Forelimb muscle (tissue), 1 donor: ENCODE measurements at places on chromosomes 1 and 21. TPM values are rescaled to one million over a fixed set of nuclear protein-coding genes. Genes with fewer than 3 reads are reported as not detected.

DNA sequence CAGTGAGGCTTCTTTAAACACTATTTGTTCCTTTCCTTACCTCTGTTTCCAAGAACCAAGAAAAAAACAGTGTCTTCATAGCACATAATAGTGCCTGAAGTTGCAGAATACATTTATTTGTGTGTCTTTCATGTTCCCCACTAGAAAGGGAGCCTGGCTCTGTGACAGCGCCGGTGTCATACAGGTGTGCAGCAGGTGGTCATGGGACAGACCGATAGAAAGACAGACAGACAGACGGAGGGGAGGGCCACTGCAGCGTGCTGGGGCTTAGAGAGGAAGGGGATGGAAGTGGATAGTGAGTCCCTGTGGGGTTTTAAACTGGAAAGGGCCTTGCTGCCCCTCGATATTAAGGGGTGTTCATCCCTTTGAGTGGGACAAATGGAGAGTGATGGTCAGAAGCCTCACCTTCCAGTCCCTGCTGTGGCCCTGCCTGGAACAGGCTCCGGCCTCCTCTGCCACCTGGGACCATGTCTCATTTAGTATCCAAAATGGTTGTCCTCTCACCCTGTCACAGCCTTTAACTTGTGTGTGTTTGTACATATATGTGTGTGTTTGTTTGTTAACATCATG, 152.9 kb downstream of the PGBD5 start:
- no peak for DNase-seq

DNA sequence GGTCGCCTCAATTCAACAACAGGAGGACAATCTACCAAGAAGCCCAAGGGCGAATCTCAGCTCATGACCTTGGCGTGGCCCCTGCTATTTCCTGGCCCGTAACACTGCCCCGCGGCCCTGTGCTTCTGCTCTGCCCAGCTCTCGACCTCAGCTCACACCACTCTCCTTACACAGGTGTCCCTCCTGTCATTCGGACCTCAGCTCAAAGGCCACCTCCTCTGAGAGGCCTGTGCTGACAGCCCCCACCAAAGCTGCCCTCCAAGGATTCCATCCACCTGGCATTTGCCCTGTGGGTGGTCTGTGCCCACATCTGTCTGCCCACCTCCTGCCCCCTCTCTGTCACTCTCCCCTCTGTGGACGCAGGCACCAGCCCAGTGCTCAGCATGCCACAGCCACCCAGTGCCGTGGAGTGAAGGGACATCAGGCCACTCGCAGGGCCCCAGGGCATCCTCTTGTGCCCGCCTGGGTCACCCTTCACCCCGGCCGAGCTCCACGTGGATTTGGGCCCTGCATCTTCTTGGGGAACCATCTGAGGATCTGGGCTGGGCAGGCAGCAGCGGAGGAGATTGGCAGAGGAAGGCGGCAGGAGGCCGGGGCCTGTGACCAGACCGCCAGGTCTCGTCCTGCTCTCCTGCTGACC, 70.3 kb downstream of the DHRS3 start:
- DNase-seq, result no peak

GRCh38 chr1:202935844-202936243, 8.8 kb upstream of the KLHL12 start:
- DNase-seq, result no peak

GRCh38 chr1:41241354-41241748, 755 bp downstream of the SCMH1 start:
- no peak for DNase-seq

DNA sequence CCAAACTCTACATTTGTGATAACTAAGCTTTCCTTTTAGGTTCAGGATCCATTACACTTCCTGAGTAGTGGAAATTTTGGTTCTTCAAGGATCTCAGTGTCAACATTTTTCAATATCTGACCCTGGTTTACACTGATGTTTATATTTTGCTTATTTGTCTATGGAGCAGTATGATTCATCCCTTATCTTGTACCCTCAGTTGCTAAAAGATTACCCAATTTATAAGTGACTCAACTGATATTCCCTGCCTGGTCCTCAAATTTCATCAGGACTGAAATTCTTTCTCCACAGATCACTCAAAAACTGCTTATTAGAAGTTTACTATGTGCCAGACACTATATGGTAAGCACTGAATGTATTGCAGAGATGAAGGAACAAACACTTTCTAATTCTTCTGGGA, 139.1 kb upstream of the CHRM3 start:
- no peak for DNase-seq

GRCh38 chr1:232830661-232831060, 25.4 kb downstream of the MAP10 start:
- no peak for DNase-seq

- DNase-seq, result no peak
These were observed 26.6 kb downstream of the PROK1 start for GRCh38 chr1:110477445-110477957.

DNA sequence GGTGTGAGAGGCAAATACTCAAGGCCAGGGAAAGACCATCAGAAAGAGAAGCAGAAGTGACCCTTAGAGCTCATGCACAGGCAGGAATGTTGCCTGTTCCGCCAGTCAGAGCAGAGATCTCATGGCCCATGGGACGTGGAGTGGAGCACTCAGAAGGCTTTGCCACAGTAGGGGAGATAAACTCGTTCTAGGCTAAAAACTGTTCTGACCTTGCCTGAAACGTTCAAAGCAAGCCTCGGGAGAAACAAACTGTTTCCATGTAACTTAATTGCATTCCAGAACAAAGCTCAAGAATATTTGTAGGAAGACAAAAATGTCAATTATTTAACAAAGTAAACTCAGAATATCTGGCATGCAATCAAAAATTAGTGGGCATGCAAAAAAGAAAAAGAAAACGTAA, 20.7 kb upstream of the SLC19A1 start:
- no peak for DNase-seq

- DNase-seq, result no peak
These were observed at the start of gene RNF207 for GRCh38 chr1:6205849-6206519. TSS of gene RNF207 (plus strand) at chr1:6206119. CDS start at chr1:6206536, 417 bp downstream.

DNA sequence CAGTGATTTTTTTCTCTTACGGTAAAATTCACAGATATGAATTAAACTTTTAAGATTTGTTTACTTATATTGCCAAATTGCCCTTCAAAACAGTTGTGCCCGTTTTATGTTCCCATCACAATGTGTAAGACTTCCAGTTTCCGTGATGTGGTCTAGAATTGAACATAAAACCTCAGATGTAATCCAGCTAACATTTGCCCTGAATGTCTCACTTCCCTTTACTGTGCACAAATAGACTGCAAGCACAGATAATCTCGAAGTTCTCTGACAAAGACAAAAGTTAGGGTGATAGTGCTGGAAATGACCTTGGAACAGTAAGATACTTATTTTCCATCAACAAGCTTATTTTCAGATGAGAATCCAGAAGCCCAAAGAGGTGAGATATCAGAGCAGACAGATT, 177.5 kb downstream of the ZZZ3 start:
- DNase-seq, result no peak

FCGR1A gene
- polyA plus RNA-seq, result 1.9 TPM

RYR2 gene
- polyA plus RNA-seq, result 2.4 TPM

GRCh38 chr1:9766759-9767442, 56.9 kb downstream of the CLSTN1 start:
- no peak for DNase-seq

SHISA4 gene
- polyA plus RNA-seq, result 97.2 TPM

SMIM1 gene
- polyA plus RNA-seq, result 3.1 TPM

- no peak for DNase-seq
These were observed 36.0 kb downstream of the SEC16B start for GRCh38 chr1:177933881-177934280.

GRCh38 chr1:6257541-6258069, 3.3 kb downstream of the GPR153 start:
- DNase-seq, result no peak

- DNase-seq, result no peak
These were observed 49.1 kb upstream of the LRRC3 start for GRCh38 chr21:44405948-44406872.

ALPL gene
- polyA plus RNA-seq, result 3.0 TPM

GRCh38 chr1:202201971-202202370, 8.4 kb downstream of the LGR6 start:
- no peak for DNase-seq

GRCh38 chr1:5690898-5691297, 301.3 kb downstream of the NPHP4 start:
- DNase-seq, result no peak

GJA4 gene
- polyA plus RNA-seq, result 35.0 TPM

DNA sequence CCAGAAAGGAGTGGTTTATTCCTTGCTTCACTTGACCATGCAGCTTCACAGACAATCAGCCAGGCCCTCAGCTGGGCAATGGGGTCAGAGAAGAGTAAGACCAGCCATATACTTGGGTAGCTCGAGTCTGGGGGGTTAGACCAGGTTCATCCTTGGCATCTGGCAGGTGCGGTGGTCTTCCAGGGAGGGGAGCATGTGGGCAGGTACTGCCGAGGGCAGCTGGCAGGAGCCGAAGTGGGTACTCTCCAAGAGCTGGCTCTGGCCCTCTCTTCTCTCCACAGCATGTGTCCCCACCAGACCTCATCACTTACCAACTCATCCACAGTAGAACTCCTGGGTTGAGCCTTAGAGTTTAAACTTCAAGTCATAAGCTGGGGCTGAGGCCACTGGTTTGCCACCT, 156.8 kb downstream of the FOXD2 start:
- no peak for DNase-seq

DNA sequence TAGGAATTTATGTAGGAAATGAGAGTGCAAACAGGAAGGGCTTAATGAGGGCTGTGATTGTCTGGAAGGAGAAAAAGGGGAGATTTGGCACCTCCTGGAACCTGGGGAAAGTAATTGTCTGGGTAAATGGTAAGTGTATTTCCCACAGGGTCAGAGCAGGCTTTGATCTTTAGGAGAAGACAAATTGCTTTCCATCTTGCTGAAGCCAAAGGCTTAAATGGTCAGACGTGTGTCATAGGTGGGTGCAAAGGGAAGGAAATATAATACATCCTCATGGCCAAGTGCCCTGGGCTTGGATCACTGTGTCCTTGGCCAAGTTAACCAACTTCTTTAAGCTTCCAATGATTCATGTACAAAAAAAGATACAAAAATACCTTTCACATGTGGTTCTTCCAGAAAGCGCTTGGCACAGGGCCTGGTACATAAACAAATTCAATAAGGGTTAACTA, 1.3 kb upstream of the DUSP23 start:
- no peak for DNase-seq

DNA sequence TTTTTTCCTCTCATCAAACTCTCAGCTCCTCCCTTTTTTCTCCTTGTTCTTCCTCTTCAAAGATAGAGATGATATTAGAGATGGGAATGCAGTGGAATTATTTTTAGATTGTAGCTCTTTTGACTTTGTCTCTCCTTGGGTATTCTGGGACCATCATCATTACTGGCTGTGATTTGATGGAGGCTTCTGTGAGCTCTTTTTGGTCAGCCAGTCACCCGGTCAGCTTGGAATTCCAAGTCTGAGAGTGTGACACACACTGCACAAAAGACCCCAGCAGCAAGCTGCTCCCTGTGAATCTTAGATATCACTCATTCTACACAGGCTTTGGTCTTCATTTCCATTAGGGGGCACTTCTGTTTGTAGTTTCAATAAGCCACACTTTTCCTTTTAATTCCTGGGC, 51.6 kb upstream of the NEK7 start:
- no peak for DNase-seq

GRCh38 chr1:6517435-6517851, 26.0 kb upstream of the PLEKHG5 start:
- DNase-seq, result no peak

DNA sequence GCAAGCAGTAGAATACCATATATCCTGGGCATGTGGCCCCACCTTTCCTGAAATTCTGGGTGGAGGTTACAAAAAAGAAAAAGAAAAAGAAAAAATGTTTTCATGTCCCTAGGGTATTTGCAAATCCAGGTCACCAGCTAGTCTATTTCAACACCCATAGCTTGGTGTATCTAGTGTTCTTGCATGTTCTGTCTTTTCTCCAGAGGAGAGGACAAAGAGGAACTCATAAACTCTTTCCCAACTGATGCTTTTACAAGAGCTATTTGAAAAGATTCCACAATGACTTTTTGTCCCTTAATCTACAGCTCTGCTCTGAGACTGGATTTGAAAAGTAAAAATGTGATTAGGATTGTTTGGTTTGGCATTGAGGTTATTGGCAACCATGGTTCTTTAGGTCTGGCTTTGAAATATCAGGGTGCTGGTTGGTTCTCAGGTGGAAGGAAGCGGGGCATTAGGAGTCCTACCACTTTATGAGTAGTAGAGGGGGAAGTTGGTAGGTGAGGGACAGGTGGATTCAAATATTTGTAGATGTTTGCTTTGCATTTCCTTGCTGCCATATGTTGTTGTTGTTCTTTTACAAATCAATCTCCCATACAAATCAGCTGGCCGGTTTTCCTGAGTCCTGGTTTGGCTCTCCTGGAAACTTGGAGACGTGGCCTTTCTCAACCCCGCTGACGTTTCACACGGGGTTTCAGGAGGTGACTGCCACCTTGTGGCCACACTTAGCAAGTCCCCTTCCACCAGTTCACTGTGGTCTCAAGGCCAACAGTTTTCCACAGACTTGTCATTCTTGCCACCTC, 126.7 kb upstream of the KIAA0040 start:
- DNase-seq, result peak; percentile 65
